ENCODE measurements at places on chromosomes 1 and 21.
A peak's percentile ranks its signal among the peaks of the same experiment; 100 is the strongest.

DNA sequence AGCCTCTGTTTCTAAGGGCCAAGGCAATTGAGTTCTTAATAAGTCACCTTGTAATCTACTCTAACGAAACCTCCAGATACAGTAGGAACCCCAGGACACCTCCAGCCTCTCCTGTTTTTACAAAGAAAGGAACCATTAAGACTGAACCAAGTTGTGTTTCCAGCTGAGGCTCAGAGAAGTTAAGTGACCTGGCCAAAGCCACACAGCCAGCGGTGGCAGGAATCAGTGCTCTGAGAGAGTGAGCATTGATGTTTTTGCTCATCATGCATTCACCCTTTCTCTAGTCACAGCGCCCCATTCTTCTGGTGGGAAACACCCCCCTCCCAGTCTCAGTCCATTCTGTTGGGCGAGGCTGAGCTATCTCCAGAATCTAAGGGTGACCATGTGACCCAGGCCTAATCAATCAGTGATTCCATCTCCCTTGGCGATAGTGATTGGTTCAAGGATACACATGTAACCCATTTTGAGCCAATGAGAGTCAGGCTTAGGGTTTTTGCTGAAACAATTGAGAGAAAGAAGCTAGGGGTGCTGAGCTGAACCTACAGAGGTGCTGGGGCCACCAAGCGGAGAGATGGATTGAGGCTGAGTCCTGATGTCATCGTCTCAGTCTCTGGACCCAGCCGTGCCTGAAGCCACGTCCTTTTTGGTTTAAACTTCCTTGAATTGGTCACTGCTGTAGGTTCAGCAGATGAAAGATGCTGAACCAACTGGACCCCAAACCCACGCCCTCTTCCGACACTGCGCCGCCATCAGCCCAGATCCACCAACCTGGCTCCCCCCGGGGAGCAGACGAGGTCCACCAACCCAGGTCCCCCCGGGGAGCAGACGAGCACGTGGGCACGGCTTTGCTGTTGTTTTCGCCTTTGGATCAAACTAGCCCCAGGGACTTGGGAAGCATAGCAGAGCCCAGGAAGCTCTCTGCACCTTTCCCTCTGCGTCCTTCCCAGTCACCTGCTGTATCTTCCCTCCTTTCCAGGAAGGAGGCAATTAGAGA, 28.0 kb upstream of the RERE start:
- DNase-seq, result no peak

GRCh38 chr1:113536182-113536780, 146.0 kb downstream of the MAGI3 start:
- no peak for DNase-seq

GRCh38 chr1:219639876-219640577, 27.1 kb upstream of the ZC3H11B start:
- DNase-seq, result no peak

GRCh38 chr1:213934649-213935048, 53.1 kb upstream of the PROX1 start:
- DNase-seq, result no peak

DNA sequence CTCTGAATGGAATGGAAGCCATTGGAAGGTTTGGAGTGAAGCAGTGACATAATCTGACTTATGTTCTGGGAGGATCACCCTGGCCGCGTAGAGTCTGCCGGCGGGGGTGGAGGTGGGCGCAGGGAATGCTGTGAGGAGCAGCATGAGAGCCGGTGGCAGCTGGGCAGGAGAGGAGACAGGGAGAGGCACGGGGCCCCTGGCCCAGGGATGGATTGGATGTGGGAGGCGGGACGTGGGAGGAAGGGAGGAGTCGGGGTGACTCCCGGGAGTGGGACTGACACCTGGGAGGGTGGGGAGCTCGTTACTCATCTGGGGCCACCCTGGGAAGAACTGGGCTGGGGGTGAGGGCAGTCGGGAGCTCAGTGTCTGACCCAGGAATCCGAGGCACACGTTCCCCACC, 10.4 kb upstream of the KCNAB2 start:
- no peak for DNase-seq

GRCh38 chr1:92695104-92695503, 89.8 kb downstream of the EVI5 start:
- DNase-seq, result no peak

DNA sequence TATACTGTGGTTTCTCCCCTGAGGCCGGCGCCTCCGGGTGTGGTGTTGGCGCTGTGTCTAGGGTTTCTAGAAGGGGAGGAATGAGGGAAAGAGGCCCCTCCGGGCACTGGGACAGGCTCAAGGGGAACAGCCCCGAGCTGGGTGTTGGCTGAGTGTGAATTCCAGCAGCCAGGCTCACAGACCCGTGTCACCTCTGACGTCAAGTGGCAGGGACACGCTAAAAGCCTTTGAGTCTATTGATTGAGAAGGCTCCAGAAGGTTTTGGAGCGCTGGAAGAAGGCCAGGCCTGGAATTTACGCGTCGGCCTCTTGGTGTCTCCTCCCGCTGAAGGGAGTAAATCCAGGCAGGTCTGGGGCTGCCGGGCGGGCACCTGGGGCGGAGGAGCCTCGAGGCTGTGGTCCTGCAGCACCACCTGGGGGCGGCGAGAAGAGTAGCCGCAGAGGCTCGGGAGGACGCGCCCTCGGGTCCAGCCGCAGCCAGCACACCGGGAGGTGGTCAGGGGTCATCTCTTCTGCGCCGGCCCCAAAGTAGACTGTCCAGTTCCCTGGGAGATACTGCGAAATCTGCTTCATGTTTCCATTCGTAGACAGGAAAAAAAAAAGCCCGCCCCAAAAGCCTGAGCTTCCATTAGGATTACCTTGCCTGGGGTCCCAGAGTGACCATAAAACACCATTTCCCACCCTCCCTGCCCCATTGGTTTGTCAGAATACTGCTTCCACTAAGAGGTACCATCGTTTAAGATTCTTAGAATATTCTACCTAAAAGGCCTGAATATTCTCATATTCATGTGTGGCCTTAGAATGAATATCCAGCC, 61.7 kb downstream of the TLR5 start:
- peak; percentile 65 for DNase-seq

DNA sequence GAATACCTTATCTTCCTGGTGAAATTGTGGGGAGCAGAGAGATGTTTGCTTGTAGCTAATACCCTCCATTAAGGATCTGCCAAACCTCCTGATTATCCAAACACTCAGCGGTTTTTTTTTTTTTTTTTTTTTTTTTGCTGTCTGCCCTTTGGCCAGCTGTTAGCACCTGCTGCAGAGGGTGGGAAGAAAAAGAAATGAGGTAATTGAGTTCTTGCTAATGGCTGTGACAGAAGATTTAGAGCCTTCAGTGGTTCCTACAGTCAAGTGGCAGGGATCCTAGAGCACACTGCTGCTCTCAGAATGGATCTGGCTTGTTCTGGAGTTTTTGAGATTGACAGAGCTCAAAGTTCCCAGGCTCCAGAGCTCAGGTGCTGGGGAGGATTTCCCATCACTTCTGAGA, 342.5 kb downstream of the DISC1 start:
- DNase-seq, result no peak

DNA sequence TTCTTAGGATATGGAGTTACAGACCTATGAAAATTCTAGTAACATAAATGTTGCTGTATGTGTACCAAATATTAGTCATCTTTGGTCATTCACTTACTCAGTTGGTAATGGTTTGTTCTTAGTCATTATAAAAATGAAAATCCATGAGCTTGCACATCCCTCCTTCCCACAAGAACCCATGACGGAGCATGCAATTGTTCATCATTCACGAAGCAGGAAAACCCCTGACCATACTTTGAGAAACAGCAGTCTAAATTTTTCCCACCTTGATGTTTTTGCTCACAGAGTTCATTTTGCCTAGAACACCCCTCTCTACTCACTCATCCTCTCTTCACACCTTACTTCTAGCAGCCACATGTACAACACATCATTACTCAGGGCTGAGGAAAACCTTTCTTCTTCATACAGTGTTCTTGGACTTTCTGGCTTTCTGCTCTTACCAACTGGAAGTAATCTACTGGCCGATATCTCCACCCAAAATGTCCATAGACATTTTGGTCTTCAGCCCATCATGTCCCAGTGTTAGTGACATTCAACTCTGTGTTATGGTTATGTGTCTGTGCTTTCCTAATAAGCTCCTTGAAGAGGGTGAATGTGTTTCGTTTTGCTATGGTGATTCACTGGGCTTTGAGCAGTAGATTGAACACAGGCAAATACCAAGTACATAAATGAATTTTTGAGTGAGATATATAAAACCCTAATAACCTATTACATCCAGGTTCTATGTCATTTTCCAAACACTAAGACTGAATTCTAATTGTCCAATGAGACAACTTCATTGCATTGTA, 189.9 kb downstream of the ZC3H11B start:
- no peak for DNase-seq

DNA sequence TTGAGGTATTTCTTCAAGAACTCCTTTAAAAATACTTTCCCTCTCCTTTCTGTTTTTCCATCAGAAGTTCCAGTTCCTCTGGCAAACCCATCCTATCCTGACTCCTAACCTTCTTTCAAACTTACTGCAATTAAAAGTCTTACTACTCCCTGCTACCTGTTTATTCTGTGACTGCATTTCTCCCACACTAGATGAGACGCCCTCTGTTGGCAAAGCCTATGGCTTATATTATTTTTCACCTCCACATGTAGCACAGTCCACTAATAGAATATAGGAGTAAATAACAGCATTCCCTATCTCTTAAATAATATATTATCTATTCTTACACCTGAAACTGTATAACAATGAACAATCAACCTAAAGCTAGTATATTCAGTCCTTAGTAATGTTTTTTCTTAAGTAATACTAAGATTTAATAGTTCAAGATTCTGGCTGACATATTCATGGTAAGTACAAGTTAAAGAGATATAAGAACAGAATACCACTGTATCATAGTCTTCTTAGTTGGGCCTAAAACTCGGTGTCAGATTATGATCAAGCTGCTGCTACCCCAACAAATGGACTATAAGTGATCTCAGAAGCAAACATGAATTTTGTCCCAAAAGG, 54.8 kb downstream of the RAB3GAP2 start:
- DNase-seq, result no peak

DNA sequence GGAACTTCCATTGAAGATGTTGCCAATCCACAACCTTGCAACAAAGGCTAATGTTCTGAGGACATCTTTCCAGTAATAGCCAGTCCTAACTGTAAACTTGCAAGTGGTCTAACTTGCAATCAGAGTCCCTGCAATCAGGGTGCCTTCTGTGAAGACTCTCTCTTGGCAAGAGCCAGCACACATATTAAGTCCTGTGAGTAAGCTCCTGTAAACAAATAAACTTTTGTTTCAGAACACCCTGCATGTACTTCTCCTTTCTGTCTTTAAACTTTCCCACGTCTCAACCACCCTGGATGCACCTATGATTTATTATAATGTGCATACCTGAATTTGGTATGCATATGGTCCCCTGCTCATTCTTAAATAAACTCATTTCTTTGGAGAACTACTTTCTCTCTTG, 9.1 kb downstream of the GBP7 start:
- DNase-seq, result no peak

- no peak for DNase-seq
These were observed 919 bp downstream of the CTSS start for GRCh38 chr1:150764617-150765101.

Data from naive thymus-derived CD4-positive, alpha-beta T cell (primary cell).